Naive thymus-derived CD8-positive, alpha-beta T cell (primary cell): ENCODE measurements at places on chromosomes 6 and 20.

DNA sequence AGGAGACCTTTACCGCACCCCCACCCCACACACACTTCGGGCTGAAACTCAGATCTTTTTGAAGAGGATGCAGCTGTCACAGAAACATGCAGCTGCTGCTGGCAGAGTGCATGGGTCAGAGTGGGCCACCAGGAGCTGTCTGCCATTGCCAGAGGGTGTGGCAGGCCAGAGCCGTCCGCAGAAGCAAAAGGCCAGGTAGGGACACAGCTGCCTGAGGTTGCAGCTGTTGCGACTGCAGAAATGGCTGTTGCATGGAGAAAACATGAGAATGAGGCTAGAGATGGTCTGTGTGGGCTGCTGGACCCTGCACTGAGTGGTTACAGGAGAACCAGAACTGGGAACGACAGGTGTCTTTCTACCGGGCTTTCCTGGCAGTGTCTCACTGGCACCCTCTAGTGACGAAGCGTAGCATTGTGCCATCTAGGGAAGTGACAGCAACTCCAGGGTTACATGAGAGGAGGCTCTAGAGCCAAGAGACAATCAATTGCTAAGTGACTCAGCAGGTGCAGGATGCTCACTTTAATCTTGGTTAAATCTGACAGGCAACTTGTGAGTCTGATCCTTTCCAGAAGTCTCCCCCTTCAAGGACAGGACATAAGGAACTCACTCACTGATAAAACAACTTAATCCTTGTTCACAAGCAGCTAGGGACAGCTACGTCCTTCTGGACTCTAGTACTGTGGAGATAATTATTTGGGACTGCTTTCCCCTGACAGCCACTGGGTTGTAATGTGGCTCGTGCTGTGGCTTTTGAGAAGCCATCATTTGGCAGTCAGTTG is 29.1 kb upstream of the SERPINB9 start:
- peak; percentile 70 for DNase-seq

DNA sequence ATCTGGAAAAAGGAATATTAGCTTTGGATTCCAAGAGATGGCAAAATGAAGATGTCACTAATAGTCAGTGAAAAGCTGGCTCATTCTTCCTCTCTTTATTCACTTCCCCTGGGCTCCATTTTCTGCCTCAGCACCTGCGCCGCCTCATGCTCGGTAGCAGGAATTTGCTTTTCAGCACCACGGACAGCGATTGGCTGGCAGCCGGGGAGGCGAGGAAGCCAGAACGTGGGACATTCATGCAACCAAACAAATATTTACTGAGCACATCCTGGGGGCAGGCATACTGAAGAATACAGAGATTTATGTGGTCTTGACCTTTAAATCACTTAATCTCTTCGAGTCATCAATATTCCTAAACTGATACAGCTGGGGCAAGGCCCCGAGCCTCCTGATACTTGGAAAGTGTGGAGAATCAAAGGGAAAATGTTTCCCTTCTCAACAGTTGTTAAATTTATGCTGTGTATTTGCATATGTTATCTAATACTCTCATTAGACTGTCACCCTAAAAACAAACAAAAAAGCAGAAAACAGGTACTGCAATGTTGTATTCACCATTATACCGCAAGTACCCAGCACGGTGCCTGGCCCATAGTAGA is 12.1 kb upstream of the PDYN start:
- DNase-seq = peak; percentile 73

DNA sequence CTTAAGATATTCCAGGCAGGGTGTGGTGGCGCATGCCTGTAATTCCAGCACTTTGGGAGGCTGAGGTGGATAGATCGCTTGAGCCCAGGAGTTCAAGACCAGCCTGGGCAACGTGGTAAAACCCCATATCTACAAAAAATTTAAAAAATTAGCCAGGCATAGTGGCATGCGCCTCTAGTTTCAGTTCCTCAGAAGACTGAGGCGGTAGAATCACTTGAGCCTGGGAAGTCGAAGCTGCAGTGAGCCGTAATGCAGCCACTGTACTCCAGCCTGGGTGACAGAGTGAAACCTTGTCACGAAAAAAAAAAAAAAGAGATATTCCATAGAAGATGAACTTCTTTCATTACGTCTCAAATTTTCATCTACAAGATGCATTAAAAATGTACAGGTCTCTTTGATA is 46.7 kb upstream of the ISM1 start:
- no peak for DNase-seq

GRCh38 chr20:45886590-45887345 is 654 bp downstream of the SPATA25 start:
- DNase-seq = no peak

DNA sequence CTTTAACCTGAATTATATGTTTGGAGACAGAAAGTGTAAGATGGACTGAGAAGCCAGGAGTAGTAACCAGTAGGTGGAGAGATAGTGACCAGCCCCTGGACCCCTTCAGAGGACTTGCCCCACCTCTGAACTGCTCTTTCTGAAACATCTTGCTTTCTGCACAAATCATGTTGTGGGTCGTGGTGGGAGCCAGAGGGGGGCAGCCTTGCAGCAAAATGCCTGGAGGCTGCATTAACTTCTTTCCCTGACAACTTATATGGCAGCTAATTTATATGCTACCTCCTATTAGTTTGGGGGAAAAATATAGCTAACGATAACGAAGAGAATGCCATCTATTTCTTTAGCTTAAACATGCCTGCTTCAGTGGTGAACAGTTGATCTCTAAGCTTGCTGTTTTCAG is 859.8 kb downstream of the MAFB start:
- DNase-seq = no peak

GRCh38 chr20:34875642-34876405 is 588 bp upstream of the ACSS2 start:
- DNase-seq = no peak

DNA sequence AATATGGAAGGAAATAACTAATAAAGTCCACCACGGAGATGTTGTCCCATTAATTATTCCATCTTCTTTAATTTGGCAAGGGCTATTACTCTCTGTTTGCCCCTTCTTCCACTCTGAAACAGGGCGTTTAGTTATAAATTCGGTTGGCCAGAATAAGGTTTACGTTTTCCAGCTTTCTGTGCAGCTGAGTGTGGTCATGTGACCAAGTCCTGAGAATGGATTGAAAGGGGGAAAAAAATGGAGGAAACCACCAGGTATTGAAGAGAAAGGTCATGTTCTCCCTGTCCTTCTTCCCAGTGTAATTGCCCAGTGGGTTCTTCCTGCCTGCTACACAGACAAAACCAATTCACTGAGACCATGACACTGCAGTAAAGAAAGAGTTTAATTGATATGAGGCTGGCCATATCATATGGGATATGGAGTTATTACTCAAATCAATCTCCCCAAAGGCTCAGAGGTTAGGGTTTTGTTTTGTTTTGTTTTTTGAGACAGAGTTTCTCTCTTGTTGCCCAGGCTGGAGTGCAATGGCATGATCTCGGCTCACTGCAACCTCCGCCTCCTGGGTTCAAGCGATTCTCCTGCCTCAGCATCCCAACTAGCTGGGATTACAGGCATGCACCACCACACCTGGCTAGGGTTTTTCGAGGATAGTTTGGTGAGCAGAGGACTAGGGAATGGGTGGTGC is 14.3 kb upstream of the TBC1D22B start:
- DNase-seq = no peak

- no peak for DNase-seq
Observed at GRCh38 chr6:113980937-113981554, 10.1 kb upstream of the HDAC2 start.
